ENCODE measurements at places on chromosomes 1 and 21.
A peak's percentile ranks its signal among the peaks of the same experiment; 100 is the strongest.

DNA sequence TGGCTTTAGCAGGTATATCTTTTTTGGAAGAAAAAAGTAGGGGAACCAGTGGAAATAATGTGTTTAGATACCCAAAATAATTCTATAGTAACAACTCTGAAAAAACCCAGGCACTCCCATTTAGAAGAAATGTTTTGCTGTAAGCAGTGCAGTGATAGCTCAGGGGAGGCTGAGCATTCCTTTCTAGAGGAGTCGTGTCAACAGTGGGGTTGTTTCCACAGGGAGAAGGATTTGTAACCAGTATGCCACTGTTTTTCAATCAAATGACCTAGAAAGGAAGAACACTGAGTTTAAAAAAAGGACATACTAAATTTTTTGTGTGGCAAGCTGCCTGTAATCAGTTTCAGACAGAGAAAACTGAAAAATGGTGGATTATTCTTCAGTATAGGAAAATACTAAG is 2.4 kb downstream of the PGD start:
- DNase-seq, result no peak

DNA sequence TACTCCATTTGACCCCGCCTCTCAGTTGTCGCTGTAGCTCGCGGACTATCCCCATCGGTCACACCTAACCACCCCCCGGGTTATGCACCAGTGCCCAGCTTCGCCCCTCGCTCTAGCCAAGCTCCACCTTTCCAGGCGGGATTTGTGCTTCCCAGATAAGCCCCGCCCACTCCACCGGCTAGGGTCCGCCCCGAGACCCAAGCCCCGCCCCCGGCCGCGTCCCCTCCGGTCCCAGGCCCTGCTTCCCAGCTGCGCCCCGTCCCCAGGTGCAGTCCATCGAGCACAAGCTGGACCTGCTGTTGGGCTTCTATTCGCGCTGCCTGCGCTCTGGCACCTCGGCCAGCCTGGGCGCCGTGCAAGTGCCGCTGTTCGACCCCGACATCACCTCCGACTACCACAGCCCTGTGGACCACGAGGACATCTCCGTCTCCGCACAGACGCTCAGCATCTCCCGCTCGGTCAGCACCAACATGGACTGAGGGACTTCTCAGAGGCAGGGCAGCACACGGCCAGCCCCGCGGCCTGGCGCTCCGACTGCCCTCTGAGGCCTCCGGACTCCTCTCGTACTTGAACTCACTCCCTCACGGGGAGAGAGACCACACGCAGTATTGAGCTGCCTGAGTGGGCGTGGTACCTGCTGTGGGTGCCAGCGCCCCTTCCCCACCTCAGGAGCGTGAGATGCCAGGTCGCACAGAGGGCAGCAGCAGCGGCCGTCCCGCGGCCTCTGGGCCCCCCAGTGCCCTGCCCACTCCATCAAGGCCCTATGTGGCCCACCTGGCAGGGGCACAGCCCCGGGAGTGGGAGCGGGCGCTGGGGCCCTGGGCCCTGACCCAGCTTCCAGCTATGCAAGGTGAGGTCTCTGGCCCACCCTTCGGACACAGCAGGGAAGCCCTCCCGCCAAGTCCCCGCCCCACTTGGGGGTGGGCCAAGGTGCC is 23.9 kb downstream of the CITED4 start:
- no peak for DNase-seq

DNA sequence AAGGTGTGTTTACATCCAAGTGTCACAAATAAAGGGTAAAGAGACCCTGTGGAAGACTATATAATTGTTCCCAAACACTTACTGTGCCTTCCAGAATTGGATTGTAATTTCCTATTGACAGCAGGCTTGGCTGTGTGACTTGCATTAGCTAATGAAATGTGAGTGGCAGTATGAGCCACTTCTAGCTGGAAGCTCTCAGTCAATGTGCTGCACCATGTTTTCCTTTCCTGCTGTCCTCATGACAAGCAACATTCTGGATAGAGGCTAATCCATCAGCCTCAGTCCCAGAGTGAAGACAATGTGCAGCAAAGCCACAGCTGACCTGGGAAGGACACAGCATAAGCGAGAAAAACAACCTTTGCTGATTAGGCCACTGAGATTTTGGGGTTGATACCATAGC is 5.9 kb upstream of the FOXJ3 start:
- no peak for DNase-seq

DNA sequence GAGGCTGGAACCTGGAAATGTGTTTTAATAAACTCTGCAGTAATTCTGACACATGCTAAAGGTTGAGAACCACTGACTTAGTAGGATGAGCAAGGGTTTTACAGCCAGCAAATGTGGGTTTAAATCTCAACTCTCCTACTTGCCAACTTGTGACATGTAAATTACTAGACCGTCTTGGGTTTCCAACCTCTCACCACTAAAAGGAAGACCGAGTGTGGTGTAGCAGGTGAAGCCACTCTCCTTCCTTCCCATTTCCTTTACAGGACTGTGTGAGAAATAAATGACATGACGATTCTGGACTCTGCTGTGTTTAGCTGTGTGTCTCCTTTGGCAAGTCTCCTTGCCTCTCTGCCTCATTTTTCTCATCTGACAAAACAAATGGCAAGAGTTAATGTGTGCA is 49.5 kb upstream of the DNAJC6 start:
- DNase-seq, result no peak

DNA sequence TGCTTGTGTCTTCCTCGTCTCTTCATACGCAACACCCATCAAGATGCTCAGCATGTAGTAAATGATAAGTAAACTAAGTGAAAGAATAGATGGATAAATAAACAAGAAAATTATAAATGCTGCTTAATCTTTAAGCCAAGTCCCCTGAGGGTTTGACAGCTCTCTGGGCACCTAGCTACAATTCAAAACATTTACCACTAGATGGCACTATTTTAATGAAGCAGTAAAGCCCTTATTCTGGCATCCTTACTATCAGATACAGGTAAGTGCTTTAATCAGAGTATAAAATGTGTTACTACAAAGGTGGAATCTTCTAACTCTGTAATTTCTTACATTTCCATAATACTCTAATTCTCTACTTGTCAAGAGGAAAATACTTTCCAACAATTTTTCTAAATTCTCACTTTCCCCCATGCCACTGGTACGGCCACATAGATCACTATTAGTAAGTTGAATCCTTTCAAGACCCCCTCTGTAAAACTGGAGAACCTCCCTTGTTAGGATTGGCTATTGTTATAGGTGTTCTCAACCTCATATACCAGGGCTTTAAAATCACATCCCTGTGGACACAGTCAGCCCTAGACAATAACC is 137.8 kb downstream of the BARHL2 start:
- no peak for DNase-seq

- peak; percentile 52 for DNase-seq
These were observed 26.5 kb downstream of the DMRTB1 start for GRCh38 chr1:53485478-53486394.
